ENCODE measurements at places on chromosomes 11 and 22.
A peak's percentile ranks its signal among the peaks of the same experiment; 100 is the strongest.

- peak; percentile 72 for DNase-seq
Observed at GRCh38 chr22:46803031-46803880, 40.8 kb downstream of the TBC1D22A start.

DNA sequence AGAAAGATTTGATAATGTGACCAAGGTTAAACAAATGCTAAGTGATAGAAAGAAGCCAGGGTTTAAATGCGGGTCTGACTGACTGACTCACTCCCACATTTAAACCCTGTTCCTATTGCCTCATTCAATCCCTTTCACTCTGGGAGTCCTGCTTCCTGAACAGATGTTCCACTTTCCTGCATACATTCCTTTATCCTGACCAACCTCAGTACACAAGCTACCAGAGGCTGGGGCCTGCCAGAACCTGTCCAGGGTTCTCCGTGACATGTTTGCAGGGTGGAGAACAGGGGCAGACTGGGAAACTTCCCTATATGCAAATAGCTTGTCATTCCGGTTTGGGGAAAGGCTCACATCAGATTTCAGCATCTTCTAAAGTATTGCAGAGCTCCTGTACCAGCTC is 3.0 kb upstream of the ANKK1 start:
- no peak for DNase-seq

- DNase-seq = no peak
Observed at GRCh38 chr11:17445240-17445795, 31.3 kb downstream of the ABCC8 start.

GRCh38 chr11:8768625-8769333 is 86.2 kb downstream of the RPL27A start:
- DNase-seq = no peak

- DNase-seq = no peak
Observed at GRCh38 chr22:33544707-33545106, 375.6 kb downstream of the LARGE1 start.

GRCh38 chr11:100546714-100547113 is 140.4 kb upstream of the ARHGAP42 start:
- no peak for DNase-seq

DNA sequence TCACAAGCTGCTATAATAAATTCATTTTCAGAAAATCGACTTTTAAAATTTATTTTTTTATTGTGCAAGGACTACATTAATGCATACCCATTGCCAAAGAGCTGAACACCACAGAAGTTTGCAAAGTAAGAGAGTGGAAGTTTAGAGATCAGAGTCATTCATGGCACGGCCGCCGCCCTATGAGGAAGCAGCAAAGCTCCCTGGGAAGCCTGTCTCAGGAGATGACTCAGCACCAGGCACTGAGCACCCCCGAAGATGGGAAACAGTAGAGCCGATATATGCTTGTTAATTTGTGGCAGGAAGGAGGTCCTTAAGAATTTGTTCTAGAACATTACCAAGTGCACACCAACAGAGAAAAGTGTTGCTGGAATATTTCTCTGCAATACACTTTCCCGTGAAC is 693.7 kb downstream of the OPCML start:
- DNase-seq = no peak

GRCh38 chr11:113174882-113175281 is 139.5 kb upstream of the TTC12 start:
- no peak for DNase-seq

- DNase-seq = no peak
Observed at GRCh38 chr11:64620381-64620971, 29.5 kb downstream of the SLC22A12 start.

DNA sequence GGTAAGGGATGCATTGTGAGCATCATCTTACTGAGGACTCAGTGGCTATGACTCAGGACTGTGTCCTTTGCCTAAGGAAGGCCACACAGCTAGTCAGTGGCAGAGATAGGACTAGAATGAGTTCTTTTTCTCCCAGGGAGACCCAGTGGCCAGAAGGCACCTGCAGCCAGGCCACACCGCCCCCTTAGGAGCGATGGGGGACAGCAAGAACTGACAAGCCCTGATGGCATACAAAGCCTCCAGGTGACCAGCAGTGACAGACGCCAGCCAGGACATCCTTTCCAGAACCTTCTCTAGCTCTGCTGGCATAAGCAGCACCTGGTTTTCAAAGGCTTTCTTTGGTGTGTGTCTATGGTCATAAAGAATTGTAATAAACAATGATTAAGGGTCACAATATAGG is 240.1 kb downstream of the ST3GAL4 start:
- no peak for DNase-seq

DNA sequence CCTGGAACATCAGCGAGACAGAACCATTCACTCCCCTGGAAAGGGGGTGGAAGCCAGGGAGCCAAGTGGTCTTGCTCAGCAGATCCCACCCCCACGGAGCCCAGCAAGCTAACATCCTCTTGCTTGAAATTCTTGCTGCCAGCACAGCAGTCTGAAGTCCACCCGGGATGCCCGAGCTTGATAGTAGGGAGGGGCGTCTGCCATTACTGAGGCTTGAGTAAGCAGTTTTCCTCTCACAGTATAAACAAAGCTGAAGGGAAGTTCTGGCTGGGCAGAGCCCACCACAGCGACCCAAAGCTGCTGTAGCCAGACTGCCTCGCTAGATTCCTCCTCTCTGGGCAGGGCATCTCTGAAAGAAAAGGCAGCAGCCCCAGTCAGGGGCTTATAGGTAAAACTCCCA is 764.8 kb upstream of the LUZP2 start:
- no peak for DNase-seq

GRCh38 chr11:72872012-72872411 is 57.8 kb downstream of the ATG16L2 start:
- no peak for DNase-seq

GRCh38 chr11:66150140-66150539 is 80.1 kb downstream of the PACS1 start:
- no peak for DNase-seq

DNA sequence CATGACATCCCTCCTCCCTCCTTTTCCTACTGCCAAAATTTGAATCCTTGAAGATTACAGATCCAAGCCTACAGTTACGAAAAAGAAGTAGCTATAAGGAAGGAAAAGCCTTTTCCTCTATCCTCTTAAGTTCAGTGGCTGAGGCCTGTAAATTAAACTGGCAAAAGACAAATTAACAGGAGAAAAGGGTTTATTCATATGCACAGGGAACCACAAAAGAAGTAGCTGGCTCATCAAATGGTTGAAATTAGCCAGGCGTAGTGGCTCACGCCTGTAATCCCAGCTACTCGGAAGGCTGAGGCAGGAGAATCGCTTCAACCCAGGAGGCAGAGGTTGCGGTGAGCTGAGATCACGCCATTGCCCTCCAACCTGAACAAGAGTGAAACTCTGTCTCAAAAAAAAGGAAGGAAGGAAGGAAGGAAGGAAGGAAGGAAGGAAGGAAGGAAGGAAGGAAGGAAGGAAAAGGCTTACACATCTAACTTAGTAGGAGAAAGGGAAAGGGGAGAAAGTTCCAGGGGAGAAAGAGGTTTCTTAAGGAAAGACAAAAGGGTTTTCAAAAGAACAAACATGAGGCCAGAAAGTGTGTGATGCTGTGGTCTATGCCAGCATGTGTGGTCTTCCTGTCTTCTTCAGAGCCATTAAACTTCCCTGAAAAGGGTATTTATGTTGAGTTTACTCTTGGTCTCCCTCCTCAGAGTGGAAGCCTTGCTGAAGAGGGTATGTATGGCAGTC is 5.1 kb upstream of the SMPD1 start:
- no peak for DNase-seq

DNA sequence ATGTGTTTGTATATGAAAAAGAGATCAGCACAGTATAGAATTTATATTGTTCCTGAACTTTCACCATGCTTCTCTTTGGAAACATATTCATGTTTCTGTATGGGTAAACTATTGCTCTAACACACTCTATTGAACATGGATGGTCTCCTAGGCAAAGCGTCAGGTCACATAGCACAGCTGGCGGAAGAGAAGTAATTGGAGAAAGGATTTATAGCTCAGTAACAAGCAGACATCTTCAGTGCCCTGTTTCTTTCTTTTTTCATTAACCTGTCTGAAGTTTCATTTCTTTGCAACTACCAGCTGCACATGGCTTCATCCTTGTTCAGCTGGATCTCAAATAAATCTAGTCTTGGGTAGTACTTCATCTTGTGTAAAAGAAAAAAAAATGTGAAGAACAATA is 84.4 kb upstream of the TRPC6 start:
- DNase-seq = no peak

Measured in activated CD4-positive, CD25-positive, alpha-beta regulatory T cell treated with anti-CD3 and anti-CD28 coated beads, Interleukin-2, amount 50 U/mL, for 72 hours (primary cell).